ENCODE measurements at places on chromosomes 6 and 20.

- no peak for DNase-seq
These were observed 384.4 kb upstream of the RNF217 start for GRCh38 chr6:124577734-124578281.

- no peak for DNase-seq
These were observed 28.5 kb upstream of the EMILIN3 start for GRCh38 chr20:41394931-41395666.

DNA sequence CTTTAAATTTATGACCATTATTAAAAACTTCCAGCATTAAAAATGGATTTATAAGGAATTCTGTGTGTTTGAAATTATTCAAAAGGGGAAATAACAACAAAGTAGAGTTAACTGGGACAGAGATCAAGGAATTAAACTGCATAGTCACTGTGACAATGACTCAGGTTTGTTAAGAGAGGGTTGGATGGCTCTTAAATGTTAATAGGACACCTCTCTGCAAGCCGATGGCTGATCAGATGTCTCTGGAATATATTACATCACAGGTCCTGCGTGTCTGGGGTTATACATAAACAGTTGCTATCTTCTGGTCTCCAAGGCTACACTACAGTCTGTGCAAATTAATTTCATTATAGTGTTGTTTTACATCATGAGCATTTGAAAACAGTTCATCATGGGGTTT, 574.3 kb downstream of the COL12A1 start:
- no peak for DNase-seq

DNA sequence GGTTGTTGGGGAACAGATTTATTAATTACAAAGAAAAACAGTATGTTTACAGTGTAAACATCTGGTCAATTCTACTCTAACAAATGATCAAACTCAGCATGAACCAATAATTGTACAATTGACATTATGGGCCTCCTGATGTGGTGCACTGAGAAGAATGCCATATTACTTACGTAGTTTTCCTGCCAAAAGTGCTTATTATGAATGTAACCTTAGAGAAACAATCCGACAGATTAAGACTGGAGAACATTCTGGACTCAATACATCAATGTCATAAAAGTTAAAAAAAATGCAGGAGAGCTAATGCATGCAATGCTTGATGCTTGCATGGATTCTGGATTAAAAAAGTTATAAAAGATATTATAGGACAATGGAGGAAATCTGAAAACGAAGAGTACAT, 69.0 kb downstream of the LYRM4 start:
- no peak for DNase-seq

- no peak for DNase-seq
These were observed 22.4 kb upstream of the CALHM6 start for GRCh38 chr6:116438590-116439448.

DNA sequence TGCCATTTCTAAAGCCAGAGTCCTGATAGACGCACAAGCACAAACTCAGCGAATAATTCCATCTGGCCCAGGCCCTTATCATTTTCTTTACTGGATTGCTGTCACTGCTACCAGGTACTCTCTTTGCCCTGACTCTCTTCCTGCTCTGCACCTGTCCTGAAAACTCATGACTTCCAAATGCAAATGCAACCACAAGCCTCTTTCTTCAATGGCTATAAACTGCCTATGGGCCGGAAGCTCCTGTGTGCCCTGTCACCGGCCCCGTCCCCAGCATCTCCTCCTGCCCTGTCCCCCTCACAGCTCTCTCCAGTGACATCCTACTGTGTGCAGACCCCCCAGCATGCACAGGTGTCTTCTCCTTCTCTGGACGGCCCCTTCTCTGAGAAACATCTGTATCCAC, 302.6 kb downstream of the GMDS start:
- DNase-seq: no peak

- no peak for DNase-seq
These were observed 44.0 kb downstream of the SMPDL3A start for GRCh38 chr6:122833021-122833491.

GRCh38 chr6:144544266-144544830, 259.2 kb downstream of the UTRN start:
- no peak for DNase-seq

DNA sequence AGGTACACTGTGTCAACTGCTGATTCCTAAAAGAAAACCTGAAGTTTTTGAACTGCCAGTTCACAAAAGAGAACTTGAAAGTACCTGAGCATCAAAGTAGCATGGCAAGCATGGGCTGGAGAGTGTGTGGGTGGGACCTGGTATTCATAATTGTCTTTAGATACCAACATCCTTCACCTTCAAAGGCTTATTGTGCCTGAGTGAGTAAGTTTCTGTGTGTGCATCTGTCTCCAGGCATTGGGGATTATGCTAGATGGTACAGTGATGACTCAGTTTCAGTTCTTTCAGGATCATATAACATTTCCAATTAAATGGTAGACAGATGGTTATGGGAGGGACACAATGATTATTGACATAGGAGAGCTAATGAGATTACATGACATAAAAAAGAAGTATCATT, 238.5 kb downstream of the ZFAND3 start:
- DNase-seq: no peak

GRCh38 chr6:139983555-139984276, 609.3 kb upstream of the CITED2 start:
- no peak for DNase-seq

GRCh38 chr20:44962483-44962882, 2.3 kb upstream of the TOMM34 start:
- DNase-seq: no peak

Measured in stimulated activated CD8-positive, alpha-beta memory T cell treated with anti-CD3 and anti-CD28 coated beads, Interleukin-4, amount 100 ng/mL, for 4 hours (primary cell).